NCI-H2171 treated with DMSO at 0.1 percent for 48 hours (cell line): ENCODE measurements at places on chromosomes 5 and 9.

GRCh38 chr5:84088996-84089395, 295.7 kb downstream of the EDIL3 start:
- no peak for DNase-seq

DNA sequence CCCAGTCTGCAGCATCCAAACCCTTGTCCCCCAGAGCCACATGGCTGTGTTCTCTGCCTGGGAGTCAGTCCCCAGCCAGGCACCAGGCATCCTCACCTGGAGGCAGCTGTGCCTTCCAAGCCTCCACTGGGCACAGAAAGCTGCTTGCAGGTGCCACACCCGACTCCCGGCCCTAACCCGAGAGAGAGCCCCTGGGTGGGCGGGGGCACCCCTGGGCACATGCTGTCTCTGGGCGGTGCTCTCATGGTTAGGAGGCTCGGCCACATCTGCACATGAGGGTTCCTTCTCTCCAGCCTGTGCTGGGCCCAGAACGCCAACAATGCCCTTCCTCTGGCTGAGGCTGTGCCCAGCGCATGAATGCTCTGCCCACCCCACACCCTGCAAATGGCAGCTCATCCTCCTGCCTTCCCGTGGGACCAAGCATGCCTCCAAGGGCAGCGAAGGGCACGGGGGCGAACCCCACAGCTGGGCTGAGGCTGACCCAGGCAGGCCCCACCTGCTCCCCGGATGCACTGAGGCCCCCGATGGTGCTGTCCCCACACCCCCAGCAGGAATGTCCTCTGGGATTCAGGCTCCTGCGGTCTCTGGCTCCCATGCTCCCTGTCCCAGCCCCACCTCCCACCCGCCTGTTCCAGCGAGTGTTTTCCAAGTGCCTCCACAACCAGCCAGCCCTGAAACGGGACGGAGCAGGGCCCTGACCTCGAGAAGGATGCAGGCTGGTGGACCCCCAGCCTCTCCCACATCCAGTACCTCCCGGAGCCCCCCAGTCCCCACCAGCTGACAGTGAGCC, 22.5 kb upstream of the CAMSAP1 start:
- no peak for DNase-seq

GRCh38 chr9:98108531-98109031, 10.4 kb downstream of the TRIM14 start:
- no peak for DNase-seq

GRCh38 chr5:123450640-123451039, 27.4 kb upstream of the CEP120 start:
- DNase-seq, result peak; percentile 70

GRCh38 chr5:111299067-111299481, 74.9 kb downstream of the CAMK4 start:
- no peak for DNase-seq

DNA sequence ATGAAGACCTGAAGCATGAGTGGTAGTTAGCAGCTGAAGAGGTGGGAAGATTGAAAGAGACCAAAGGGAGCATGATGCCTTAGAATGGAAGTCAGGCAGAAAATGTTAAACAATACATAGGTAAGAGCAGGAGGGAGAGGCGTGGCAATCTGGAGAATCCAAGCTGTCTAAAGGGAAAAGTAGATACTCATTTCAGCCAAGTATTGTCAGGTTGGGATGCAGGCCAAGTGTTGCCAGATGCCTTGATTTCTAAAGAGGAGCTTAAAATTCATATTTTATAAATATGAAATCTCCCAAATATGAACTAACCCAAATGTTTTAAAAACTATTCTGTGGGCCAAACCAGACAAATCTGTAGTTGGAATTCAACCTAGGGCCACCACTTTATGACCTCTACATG, 4.2 kb downstream of the PAM start:
- peak; percentile 64 for DNase-seq

- no peak for DNase-seq
Measured at GRCh38 chr5:2184026-2184366, 301.3 kb upstream of the IRX4 start.

GRCh38 chr9:89961616-89962341, 357.0 kb downstream of the GADD45G start:
- DNase-seq, result no peak
